ENCODE measurements at places on chromosomes 11 and 22. TPM values are rescaled to one million over a fixed set of nuclear protein-coding genes. Genes with fewer than 3 reads are reported as not detected.

DNAJB7 gene
- total RNA-seq = not detected

CRYAB gene
- total RNA-seq = 1.9 TPM

OR51I1 gene
- not detected for total RNA-seq

CAPN5 gene
- total RNA-seq = 22.3 TPM

BID gene
- 103 TPM for total RNA-seq

INSC gene
- total RNA-seq = not detected

OR6T1 gene
- not detected for total RNA-seq

MEI1 gene
- 0.68 TPM for total RNA-seq

CASP1 gene
- total RNA-seq = 10.1 TPM

KRTAP5-9 gene
- not detected for total RNA-seq

OR6A2 gene
- total RNA-seq = 0.09 TPM

MMP12 gene
- total RNA-seq = not detected

DNA sequence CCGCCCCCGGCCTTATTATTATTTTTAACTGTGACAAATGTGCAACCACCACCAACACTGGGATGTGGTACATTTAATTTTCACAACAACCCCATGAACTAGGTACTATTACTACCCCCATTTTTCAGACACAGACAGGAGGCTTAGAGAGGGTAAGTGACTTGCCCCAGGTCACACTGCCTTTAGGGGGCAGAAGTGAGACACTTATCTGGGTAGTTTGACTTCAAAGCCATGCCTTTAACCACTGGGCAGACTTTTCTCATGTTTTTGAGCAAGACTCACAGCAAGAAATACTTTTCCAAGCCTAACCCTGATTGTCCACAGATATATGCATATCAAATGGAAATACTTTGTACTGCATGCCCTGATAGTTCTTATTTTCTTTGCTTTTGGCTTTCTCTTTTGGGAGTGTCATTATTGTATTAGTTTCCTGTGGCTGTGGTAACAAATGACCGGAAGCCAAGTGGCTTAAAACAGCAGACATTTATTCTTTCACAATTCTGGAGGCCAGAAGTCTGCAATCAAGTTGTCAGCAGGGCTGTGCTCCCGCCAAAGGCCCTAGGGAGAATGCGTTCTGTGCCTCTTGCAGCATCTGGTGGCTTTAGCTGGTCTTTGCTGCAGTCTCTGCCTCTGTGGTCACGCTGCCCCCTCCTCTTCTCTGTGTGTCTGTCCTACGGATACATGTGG, 110.8 kb downstream of the GRIK4 start:
- H3K27ac ChIP-seq = no peak overlapping the region
- H3K4me1 ChIP-seq = no peaks in the 10 kb centered on the region
- H3K27me3 ChIP-seq = peaks cover 36% of the 10 kb centered on the region
- no peak overlapping the region for H3K4me3 ChIP-seq
- H3K36me3 ChIP-seq = no peaks in the 10 kb centered on the region

DNA sequence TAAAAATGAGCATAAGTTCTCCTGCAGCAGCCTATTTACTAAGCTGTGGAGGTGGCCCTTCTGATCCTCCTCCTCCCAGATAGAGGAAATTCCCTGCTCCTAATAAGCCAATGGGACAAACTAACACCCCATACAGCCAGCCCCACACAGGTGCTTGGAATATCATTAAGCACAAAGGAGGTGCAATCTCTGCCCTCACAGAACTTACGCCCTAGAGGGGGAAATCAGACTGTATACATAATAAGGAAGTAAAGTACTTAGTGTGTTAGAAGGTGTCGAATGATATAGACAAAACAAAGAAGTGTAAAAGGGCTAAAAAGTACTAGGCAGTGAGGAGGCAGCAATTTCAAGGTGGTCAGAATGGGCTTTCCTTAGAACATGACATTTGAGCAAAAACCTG, 5.8 kb downstream of the MS4A12 start:
- no peak overlapping the region for H3K4me3 ChIP-seq
- peaks cover 8% of the 10 kb centered on the region for H3K27me3 ChIP-seq
- H3K36me3 ChIP-seq = no peaks in the 10 kb centered on the region
- DNase-seq = no peak
- H3K4me1 ChIP-seq = no peaks in the 10 kb centered on the region
- no peak overlapping the region for H3K27ac ChIP-seq

DNA sequence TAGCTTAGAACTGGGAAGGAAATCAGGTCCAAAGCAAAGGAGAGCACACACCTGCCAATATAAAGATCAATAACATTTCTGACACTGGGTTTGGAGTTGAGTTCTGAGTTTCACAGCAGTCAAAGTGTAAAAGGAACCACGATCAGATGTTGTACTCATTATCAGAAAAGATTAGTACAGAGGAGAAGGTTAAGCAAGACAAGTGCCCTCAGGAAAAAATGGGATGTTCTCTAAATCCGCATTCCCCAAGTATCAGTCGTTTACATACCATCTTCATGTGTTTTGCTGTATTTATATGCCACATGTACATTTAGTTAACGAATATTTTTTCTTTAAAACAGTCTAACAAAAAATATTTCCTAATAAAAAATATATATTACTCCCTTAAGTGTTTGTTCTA, 23.0 kb upstream of the RRAS2 start:
- peaks cover 6% of the 10 kb centered on the region for H3K36me3 ChIP-seq
- H3K4me1 ChIP-seq = peaks cover 10% of the 10 kb centered on the region
- H3K27ac ChIP-seq = no peak overlapping the region

- H3K27me3 ChIP-seq = no peaks in the 10 kb centered on the region
- peaks cover 64% of the 10 kb centered on the region for H3K36me3 ChIP-seq
- peak overlapping the region; percentile 98 for H3K27ac ChIP-seq
- H3K4me1 ChIP-seq = peaks cover 14% of the 10 kb centered on the region
- H3K4me3 ChIP-seq = peak overlapping the region; percentile 86
Observed at GRCh38 chr11:123062158-123062891, 389 bp upstream of the HSPA8 start.

DNA sequence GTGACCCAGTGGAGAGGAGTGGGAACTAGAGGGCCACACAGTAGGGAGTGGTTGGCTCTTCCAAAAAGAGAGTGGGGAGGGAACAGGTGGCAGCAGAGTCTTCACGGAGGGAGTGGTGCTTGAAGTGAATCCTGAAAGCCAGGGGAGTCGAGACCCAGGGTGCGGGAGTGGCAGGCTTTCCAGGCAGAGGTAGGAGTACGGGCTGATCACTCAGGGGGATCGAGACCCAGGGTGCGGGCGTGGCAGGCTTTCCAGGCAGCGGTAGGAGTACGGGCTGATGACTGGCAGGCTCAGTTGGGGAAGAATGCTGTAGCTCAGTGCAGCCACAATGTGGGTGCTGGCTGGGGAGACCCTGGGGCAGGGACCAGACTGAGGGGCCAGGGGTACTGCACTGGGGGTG, 148.2 kb downstream of the TBC1D22A start:
- peaks cover 15% of the 10 kb centered on the region for H3K36me3 ChIP-seq
- no peak for DNase-seq
- no peaks in the 10 kb centered on the region for H3K27me3 ChIP-seq
- H3K27ac ChIP-seq = peak overlapping the region; percentile 57
- H3K4me3 ChIP-seq = no peak overlapping the region
- no peaks in the 10 kb centered on the region for H3K4me1 ChIP-seq

GRCh38 chr11:114076921-114077331, 17.4 kb downstream of the ZBTB16 start:
- no peaks in the 10 kb centered on the region for H3K4me1 ChIP-seq
- peaks cover 94% of the 10 kb centered on the region for H3K27me3 ChIP-seq
- H3K4me3 ChIP-seq = no peak overlapping the region
- no peaks in the 10 kb centered on the region for H3K36me3 ChIP-seq
- no peak for DNase-seq
- no peak overlapping the region for H3K27ac ChIP-seq

- H3K4me1 ChIP-seq = no peaks in the 10 kb centered on the region
- DNase-seq = no peak
- H3K36me3 ChIP-seq = no peaks in the 10 kb centered on the region
- no peaks in the 10 kb centered on the region for H3K27me3 ChIP-seq
Observed at GRCh38 chr11:13188179-13188578, 89.4 kb upstream of the BMAL1 start.

GRCh38 chr11:114057605-114058004, 1.9 kb upstream of the ZBTB16 start:
- peaks cover 4% of the 10 kb centered on the region for H3K36me3 ChIP-seq
- DNase-seq = no peak
- H3K4me3 ChIP-seq = no peak overlapping the region
- H3K27ac ChIP-seq = no peak overlapping the region
- peaks cover 84% of the 10 kb centered on the region for H3K27me3 ChIP-seq

DNA sequence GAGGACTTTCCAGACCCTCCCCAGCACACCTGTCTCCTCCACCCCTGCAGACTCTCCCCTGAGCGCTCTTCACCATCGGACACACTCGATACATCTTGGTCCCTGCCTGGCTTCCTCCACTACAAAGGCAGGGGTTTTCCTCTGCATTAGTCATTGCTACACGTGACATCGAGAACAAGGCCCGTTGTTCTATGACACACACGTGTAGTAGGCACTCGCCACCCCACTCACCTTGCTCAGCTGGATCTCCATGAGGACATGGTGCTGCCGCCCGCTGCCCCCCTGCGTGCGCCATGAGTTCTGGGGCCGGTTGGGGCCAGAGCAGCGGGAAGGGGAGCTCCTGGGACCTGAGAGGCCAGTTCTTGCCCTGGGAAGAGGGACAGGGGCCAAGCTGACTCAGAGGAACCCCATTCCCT, 16.7 kb downstream of the ATG2A start:
- peaks cover 35% of the 10 kb centered on the region for H3K36me3 ChIP-seq
- peak overlapping the region; percentile 37 for H3K4me3 ChIP-seq
- peak overlapping the region; percentile 86 for H3K27ac ChIP-seq
- H3K4me1 ChIP-seq = peaks cover 15% of the 10 kb centered on the region
- DNase-seq = peak; percentile 78
- no peaks in the 10 kb centered on the region for H3K27me3 ChIP-seq

GRCh38 chr22:50699756-50700386, 27.2 kb downstream of the SHANK3 start:
- H3K4me3 ChIP-seq = no peak overlapping the region
- H3K27me3 ChIP-seq = peaks cover 61% of the 10 kb centered on the region
- no peaks in the 10 kb centered on the region for H3K36me3 ChIP-seq
- H3K4me1 ChIP-seq = no peaks in the 10 kb centered on the region
- no peak for DNase-seq

- H3K36me3 ChIP-seq = peaks cover 3% of the 10 kb centered on the region
- no peak overlapping the region for H3K27ac ChIP-seq
- DNase-seq = no peak
Observed at GRCh38 chr22:42752230-42752746, 31.6 kb upstream of the A4GALT start.

DNA sequence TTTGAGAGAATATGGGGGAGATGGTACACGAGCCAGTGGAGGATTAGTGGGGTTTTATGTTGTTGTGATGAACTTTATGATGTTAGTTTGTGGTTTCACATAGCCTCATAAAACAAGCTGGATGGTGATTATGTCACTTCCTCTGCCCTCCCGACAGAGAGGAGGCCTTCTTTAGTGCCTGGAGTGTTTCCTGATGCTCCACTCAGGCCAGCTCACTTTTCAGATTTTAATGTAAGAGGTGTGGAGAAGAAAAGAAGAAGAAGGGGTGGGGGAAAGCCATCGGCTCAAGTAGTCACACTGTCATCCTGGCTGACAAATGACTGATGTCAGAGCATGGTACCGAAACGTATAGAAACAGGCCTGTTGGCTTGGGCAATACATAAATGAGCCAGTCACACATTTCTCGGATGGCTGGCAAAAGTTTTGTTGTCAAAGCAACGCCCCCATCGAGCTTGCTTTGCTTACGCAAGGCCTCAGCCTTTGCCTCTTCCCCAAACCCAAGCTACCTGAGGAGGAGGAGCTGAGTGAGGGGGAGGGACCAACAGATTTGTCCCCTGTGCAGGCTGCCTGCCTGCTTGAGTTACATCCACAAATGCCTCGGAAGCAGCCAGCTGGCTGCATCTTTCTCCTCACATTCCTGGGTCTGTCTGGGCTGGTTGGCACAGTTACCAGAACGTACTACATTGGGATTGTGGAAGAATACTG, at the start of gene HEPHL1:
TSS of gene HEPHL1 (plus strand) at position 578 of the 705 bp plus-strand sequence. CDS start at position 593, 15 bp downstream.
- H3K27ac ChIP-seq = no peak within 1 kb of the TSS
- no peaks in the 10 kb centered on the region for H3K4me1 ChIP-seq
- no peaks in the 10 kb centered on the region for H3K36me3 ChIP-seq
- H3K27me3 ChIP-seq = no peaks in the 10 kb centered on the region

- no peaks in the 10 kb centered on the region for H3K36me3 ChIP-seq
- H3K27me3 ChIP-seq = no peaks in the 10 kb centered on the region
Observed at GRCh38 chr11:2458321-2458720, 13.5 kb downstream of the KCNQ1 start.

GRCh38 chr11:100674212-100674611, 12.9 kb upstream of the ARHGAP42 start:
- H3K4me3 ChIP-seq = no peak overlapping the region
- no peak overlapping the region for H3K27ac ChIP-seq
- H3K4me1 ChIP-seq = peaks cover 8% of the 10 kb centered on the region
- H3K36me3 ChIP-seq = no peaks in the 10 kb centered on the region
- H3K27me3 ChIP-seq = no peaks in the 10 kb centered on the region
- DNase-seq = no peak

DNA sequence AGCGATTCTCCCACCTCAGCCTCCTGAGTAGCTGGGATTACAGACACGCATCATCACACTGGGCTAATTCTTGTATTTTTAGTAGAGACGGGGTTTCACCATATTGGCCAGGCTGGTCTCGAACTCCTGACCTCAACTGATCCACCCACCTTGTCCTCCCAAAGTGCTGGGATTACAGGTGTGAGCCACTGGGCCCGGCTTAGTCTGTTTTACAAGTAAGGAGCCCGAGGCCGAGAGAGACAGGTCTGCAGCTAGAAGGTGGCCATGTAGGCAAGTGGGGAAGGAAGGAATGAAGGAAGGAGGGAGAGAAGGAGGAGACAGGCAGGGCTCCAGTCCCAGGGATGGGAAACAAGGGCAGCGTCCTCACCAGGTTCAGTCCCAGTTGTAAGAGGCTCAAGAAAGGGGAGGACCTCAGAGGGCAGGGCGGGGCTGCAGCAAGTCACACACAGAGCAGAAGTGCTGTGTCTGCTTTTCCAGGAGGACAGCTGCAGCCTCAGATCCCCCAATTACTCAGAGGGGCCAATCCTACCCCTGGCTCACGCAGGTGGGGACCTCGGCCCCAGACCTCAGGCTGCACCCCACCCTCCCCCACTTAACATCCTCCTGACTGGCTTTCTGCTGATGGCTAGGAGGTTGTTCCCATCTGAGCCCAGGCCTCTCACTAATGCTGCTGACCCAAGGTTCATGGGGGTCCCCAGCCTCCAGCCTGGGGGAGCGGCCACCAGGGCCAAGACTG, 53.8 kb upstream of the PRR5 start:
- peaks cover 13% of the 10 kb centered on the region for H3K4me1 ChIP-seq

DNA sequence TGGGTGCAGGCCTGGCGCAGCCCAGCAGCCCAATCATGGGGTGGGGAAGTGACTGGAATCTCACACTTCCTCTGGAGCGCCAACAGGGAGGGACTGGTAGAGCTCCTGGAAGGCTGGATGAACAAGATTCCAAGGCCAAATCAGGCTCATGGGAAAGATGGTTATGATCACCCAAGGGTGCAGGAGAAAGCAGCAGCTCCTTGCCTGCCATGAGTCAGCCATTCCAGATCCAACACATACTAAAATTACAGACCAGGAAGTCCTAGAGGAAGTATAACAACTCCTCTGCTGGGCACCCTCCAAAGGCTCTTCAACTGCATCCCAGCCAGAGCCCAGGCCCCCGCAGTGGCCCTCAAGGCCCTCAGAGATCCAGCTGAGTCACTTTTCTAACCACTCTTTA, 427.3 kb downstream of the TENM4 start:
- no peak overlapping the region for H3K27ac ChIP-seq
- H3K4me3 ChIP-seq = no peak overlapping the region
- peaks cover 80% of the 10 kb centered on the region for H3K27me3 ChIP-seq
- H3K4me1 ChIP-seq = no peaks in the 10 kb centered on the region
- H3K36me3 ChIP-seq = no peaks in the 10 kb centered on the region

Data from Calu3 (cell line).